K562 (cell line): ENCODE measurements at places on chromosomes 12 and 14.

GRCh38 chr12:116458492-116458891, 100.7 kb upstream of the MAP1LC3B2 start:
- DNase-seq = peak; percentile 35

- no peak for DNase-seq
These were observed 17.5 kb upstream of the BEGAIN start for GRCh38 chr14:100604709-100605108.

DNA sequence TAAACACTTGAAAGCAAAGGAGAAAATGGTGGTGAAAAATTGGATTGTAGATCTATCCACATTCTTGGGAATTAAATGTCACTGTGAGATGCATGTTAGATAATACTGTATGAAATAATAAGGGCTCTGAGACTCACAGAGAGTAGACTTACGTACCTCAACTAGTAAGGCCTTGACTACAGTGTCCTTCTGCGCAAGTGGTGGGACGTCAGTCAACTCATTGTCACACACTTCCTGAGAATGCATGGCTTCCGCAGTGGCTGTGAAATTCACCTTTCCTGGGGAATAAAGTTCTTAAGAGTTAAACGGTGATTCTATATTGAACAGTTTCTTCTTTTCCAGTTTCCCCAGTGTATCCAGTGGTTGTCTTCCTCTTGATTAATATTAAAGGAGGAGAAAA, 32.6 kb upstream of the PZP start:
- DNase-seq = no peak

GRCh38 chr14:64364907-64365306, 23.2 kb upstream of the MTHFD1 start:
- no peak for DNase-seq

DNA sequence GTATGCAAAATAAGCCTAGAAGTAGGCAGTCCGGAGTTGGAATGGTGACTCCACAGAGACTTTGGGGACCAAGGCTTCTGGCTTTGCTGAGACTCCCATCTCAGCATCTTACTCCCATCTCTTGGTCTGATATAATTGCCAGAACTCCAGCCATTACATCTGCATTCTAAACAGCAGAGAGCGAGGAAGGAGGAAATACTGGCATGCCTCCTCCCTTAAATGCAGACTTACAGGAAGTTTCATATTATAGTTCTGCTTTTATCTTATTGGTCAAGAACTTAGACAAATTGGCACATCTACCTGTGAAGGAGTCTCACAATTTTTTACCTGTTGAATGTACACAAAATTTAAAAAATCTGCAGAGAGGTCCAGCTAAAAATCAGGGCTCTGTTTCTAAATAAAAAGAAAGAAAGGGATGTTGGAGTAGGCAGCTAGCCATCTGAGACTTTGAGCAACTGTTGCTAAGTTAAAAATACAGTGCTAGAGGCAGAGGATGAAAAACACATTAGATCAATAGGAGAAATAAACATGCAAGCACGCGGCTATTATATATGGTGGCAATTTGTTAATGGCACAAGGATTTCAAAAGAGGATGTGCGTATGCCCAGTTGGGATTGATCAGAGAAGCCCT, 209.9 kb upstream of the HMGA2 start:
- no peak for DNase-seq

- DNase-seq = no peak
These were observed 4.2 kb downstream of the KRT80 start for GRCh38 chr12:52187640-52188039.
